H7 (cell line): ENCODE measurements at places on chromosomes 3 and 15. TPM values are rescaled to one million over a fixed set of nuclear protein-coding genes. Genes with fewer than 3 reads are reported as not detected.

GRCh38 chr3:112302881-112303763, 9.1 kb upstream of the SLC9C1 start:
- DNase-seq, result peak; percentile 17

DNA sequence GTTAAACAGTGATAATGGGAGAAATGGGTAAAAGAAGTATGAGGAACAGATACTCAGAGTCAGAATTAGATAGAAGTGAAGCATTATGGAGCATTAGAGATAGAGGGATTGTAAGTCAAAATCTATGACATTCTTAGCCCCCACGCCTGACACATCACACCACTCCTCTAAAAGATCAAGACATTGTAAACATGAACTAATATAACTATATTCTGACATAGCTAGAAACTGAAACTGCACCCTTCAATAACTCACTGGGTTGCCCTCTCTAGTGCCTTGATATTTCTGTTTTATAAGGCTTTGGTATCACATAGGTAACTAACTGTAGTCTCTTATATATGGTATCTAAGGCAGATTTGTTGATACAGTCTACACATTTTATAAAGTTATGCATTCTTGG, 684.3 kb upstream of the DPPA4 start:
- no peak for DNase-seq

DNA sequence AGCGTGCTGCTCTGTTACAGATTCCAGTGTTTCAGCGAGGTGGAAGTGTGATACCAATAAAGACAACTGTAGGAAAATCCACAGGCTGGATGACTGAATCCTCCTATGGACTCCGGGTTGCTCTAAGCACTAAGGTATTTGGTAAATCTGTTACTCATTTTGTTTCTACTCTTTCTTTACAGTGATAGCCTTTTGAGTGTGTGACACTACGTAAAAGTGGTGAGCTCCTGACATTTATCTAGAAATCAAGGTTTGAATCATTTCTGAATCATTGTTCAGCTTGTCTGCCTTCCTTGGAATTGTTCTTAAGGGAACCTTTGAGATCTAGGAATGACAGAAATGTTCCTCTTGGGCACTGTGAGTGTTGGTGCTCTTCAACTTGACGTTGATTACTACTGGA, 11.2 kb upstream of the CAPN3 start:
- no peak for DNase-seq

The EFCAB12 gene
- total RNA-seq, result 0.10 and 0.44 TPM in 2 replicates

- no peak for DNase-seq
Measured at GRCh38 chr15:86197770-86198169, 118.1 kb downstream of the AGBL1 start.

DNA sequence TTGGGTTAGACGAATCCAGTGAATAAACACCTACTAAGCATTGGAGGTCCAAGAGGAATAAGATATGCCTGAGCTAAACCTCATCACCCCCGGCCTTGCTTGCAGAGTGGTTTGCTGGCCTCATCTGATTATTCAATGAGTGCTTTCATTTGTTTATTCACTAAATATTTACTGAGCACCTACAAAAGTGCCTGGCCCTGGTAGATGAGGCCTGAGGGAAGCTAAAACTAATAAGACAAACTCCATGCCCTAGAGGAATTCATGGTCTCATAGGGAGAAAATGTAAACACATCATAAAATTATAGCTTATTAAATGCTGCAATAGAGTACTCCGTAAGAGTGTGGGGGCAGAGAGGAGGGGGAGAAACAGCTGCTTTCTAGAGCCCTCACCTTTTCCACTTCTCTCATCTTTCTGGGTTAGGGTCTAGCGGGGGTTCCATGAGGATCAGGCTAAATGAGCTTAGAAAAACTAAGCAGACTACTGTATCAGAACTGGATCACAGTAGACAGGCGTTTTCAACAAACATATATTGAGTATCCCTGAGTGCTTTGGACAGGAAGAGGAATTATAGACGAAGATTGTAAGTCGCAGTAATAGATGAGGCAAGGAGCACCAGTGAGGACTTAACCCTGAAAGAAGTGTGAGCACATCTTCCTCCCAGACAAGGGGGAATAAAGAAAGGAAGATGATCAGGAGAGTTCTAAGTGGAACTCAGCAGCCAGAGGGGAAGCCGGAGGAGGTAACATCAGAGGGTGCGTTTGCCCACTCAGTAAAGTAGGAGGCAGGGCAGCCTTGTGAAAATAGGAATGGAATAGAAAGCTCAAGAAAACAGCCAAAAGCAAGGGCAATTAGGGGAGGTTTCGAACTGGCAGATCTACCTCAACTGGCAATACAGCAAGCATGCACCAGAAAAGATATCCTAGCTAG, 31.5 kb upstream of the LAMP3 start:
- no peak for DNase-seq

The FBXW12 gene
- 0.07 and 0.67 TPM in 2 replicates for total RNA-seq

- DNase-seq, result peak; percentile 79
Measured at GRCh38 chr3:127822682-127823425, 539 bp upstream of the MGLL start.

- no peak for DNase-seq
Measured at GRCh38 chr3:194865615-194866014, 179.9 kb downstream of the FAM43A start.

DNA sequence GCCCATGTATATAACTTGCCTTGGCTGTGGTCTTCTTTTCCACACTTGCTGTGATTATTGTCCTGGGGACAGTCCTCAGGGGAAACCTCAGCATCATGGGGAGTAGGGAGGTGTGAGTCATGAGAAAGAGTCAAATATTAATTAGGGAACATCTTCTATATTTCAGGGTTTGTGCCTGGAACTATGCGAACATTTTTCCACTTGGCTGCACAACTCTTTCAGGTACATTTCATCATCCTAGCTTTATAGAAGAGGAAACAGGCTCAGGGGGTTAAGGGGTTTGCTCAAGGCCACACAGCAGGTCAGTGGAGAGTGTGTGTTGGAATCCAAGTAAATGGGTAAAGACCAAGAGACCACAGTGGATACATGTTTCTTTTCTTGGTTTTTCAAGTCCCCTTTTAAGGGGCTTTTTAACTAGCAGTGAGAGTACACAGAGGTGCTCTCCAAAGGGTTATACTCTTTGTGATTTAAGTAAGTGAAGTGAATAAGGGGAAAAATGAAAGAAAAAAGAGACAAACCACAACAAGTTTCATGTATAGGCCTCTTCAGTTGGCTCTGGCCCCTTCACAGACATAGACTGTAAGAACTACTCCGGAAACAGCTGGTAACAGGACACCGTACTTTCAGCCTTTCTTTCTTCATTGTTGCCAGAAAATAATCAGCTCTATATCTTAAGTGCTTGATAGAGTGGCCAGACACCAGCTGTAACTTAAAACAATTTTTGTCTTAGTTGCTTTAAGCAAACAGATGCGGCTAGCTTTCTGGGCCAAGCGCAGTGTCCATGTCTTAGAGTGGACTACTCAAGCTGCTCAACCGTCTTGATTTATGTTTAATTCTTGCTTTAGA, 64.6 kb downstream of the EEFSEC start:
- DNase-seq, result no peak

- no peak for DNase-seq
Measured at GRCh38 chr3:133367403-133367802, 32.5 kb upstream of the BFSP2 start.
